Mononuclear cell (primary cell): ENCODE measurements at places on chromosomes 7 and 10. TPM values are rescaled to one million over a fixed set of nuclear protein-coding genes. Genes with fewer than 3 reads are reported as not detected.

Gene DLG5
- 3.7 TPM for total RNA-seq

Gene PDE1C
- not detected for total RNA-seq

Gene ALOX5
- total RNA-seq: 88.9 TPM

Gene CYP2C8
- 0.10 TPM for total RNA-seq

Gene TMEM196
- total RNA-seq: not detected

Gene GPAM
- total RNA-seq: 3.5 TPM

Gene GALNT17
- total RNA-seq: not detected

Gene GRID2IP
- 0.21 TPM for total RNA-seq

Gene NEUROD6
- not detected for total RNA-seq

Gene ZCWPW1
- total RNA-seq: 3.3 TPM

Gene CCDC3
- 0.21 TPM for total RNA-seq

Gene SAMD9L
- 13.2 TPM for total RNA-seq

Gene SOSTDC1
- not detected for total RNA-seq

Gene PDE6C
- not detected for total RNA-seq

Gene CPN1
- not detected for total RNA-seq

Gene EIF3A
- total RNA-seq: 131 TPM

Gene NYAP1
- 0.10 TPM for total RNA-seq

Gene ADCY1
- total RNA-seq: under 0.01 TPM

Gene ARHGAP22
- 1.2 TPM for total RNA-seq

Gene PTF1A
- total RNA-seq: not detected

Gene ZNF804B
- not detected for total RNA-seq

Gene ZNF282
- total RNA-seq: 10.7 TPM
